ENCODE measurements at places on chromosomes 12 and 14.

- no peak for DNase-seq
These were observed 1.9 kb downstream of the TMTC2 start for GRCh38 chr12:82688596-82688995.

DNA sequence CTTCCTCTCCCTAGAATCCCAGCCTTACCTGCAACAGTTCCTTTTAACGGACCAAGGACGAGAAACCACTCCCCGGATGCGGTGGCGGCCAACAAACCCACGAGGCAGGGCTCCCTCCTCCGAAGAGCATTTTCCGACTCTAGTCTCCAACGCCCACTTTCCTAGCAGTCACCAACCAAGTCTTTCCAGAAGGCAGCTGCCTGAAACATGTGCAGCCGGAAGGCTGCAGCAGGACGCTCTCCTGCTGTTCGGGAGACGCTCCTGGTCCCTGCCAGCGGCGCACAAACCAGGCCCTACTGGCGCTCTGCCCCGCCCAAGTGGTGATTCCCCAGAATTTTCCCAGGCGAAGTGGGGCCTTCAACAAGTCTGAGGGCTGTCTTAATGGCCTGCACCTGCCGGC, 21.1 kb upstream of the ADAM20 start:
- DNase-seq, result no peak

GRCh38 chr12:132850291-132850690, 21.6 kb upstream of the GOLGA3 start:
- no peak for DNase-seq

DNA sequence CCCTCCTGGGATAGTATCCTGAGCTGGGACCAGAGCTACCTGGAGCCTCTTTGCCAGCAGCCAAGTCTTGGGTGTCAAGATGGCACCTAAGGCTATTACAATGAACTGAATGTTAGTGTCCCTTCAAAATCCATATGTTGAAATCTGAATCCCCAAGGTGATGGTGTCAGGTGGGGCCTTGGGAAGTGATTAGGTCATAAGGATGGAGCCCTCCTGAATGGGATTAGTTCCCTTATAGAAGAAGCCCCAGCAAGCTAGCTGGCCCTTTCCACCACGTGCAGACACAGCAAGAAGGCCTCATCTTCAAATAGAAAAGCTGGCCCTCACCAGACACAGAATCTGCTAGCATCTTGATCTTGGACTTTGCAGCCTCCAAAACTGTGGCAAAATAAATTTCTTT, 12.4 kb downstream of the NFKBIA start:
- no peak for DNase-seq
